Colonic mucosa (tissue), 4 donors: ENCODE measurements at places on chromosomes 2 and 18. TPM values are rescaled to one million over a fixed set of nuclear protein-coding genes. Genes with fewer than 3 reads are reported as not detected.

MALT1 gene
- total RNA-seq = 22.1 TPM

DUSP19 gene
- 2.0 TPM for total RNA-seq

GLI2 gene
- total RNA-seq = 1.3 TPM

KCNE4 gene
- 0.42 TPM for total RNA-seq

GNLY gene
- 4.7 TPM for total RNA-seq

HOXD11 gene
- 1.6 TPM for total RNA-seq

CCDC150 gene
- 3.8 TPM for total RNA-seq

CPLX4 gene
- total RNA-seq = not detected

MAP2 gene
- total RNA-seq = 0.84 TPM

KCNK3 gene
- total RNA-seq = 1.5 TPM

TRIP12 gene
- 180 TPM for total RNA-seq

PHOSPHO2 gene
- 5.3 TPM for total RNA-seq

LIPG gene
- 32.1 TPM for total RNA-seq

COL3A1 gene
- 260 TPM for total RNA-seq

NLRC4 gene
- total RNA-seq = 0.22 TPM

ASB3 gene
- 12.3 TPM for total RNA-seq

BOK gene
- total RNA-seq = 8.3 TPM

SP9 gene
- not detected for total RNA-seq

PLCL1 gene
- 0.30 TPM for total RNA-seq

C1QL2 gene
- not detected for total RNA-seq

CKAP2L gene
- total RNA-seq = 13.5 TPM

LYPD1 gene
- not detected for total RNA-seq

GPBAR1 gene
- 1.1 TPM for total RNA-seq

DES gene
- total RNA-seq = 917 TPM

CLEC4F gene
- total RNA-seq = not detected

STPG4 gene
- 0.47 TPM for total RNA-seq

ANO7 gene
- total RNA-seq = 41.4 TPM

OTOF gene
- total RNA-seq = not detected

EPC2 gene
- total RNA-seq = 18.4 TPM

QPCT gene
- 10.7 TPM for total RNA-seq

FSHR gene
- total RNA-seq = not detected

GBX2 gene
- total RNA-seq = not detected

TTN gene
- total RNA-seq = 1.8 TPM

VSNL1 gene
- total RNA-seq = 7.4 TPM

ARHGAP28 gene
- total RNA-seq = 2.9 TPM

UGT1A4 gene
- total RNA-seq = 1.8 TPM

CROCC2 gene
- total RNA-seq = 0.05 TPM

LRRTM1 gene
- total RNA-seq = 0.27 TPM

NTSR2 gene
- not detected for total RNA-seq

XDH gene
- 18.4 TPM for total RNA-seq
